ENCODE measurements at places on chromosomes 1 and 21.
A peak's percentile ranks its signal among the peaks of the same experiment; 100 is the strongest.

DNA sequence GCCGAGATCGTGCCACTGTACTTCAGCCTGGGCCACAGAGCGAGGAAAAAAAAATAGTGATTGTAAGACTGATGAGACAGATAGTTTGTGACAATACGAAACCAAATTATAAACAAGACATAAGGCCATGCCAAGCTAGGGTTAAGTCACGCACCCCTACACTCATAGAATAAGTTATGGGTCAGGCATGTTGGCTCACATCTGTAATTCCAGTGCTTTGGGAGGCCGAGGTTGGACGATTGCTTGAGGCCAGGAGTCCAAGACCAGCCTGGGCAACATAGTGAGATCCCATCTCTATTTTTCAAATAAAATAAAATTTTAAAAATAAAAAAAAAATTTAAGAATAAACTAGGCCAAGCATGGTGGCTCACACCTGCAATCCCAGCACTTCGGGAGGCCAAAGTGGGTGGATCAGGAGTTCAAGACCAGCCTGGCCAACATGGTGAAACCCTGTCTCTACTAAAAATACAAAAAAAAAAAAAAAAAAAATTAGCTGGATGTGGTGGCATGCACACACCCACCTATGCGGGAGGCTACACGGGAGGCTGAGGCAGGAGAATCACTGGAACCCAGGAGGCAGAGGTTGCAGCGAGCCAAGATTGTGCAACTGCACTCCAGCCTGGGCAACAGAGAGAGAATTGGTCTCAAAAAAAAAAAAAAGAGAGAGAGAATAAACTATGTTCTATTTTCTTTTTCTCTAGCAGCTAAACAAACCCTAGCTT is 50.1 kb upstream of the SPOCD1 start:
- no peak for DNase-seq

- peak; percentile 61 for DNase-seq
These were observed 572 bp downstream of the ATP1B1 start for GRCh38 chr1:169106921-169107602.

DNA sequence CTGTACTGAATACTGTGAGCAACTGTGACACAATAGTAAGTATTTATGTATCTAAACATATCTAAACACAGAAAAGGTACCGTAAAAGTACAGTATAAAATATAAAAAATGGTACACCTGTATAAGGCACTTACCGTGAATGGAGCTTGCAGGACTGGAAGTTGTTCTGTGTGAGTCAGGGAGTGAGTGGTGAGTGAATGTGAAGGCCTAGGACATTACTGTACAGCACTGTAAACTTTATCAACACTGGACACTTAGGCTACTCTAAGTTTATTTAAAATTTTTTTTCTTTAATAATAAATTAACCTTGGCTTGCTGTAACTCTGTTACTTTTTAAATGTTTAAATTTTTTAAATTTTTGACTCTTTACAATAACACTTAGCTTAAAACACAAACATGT is 24.5 kb upstream of the SHCBP1L start:
- no peak for DNase-seq

DNA sequence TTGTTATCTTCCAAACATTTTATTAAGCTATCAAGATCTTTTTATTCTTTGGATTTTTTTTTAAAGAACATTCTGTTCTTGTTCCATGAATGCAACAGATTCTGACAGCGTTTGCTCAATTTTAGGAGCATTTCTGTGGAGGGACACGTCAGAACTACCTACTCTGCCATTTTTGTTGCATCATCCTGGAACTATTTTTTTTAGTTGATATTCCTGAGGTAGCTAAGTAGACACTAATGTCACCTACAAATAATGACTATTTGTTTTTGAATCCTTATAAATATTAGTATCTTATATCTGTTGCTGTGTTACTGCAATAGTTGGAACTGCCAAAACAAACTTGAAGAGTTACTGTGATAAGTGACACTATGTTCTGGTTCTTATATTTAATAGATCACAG is 57.2 kb downstream of the DNAI4 start:
- DNase-seq: no peak

GRCh38 chr1:59237900-59238299 is 59.0 kb upstream of the FGGY start:
- no peak for DNase-seq

DNA sequence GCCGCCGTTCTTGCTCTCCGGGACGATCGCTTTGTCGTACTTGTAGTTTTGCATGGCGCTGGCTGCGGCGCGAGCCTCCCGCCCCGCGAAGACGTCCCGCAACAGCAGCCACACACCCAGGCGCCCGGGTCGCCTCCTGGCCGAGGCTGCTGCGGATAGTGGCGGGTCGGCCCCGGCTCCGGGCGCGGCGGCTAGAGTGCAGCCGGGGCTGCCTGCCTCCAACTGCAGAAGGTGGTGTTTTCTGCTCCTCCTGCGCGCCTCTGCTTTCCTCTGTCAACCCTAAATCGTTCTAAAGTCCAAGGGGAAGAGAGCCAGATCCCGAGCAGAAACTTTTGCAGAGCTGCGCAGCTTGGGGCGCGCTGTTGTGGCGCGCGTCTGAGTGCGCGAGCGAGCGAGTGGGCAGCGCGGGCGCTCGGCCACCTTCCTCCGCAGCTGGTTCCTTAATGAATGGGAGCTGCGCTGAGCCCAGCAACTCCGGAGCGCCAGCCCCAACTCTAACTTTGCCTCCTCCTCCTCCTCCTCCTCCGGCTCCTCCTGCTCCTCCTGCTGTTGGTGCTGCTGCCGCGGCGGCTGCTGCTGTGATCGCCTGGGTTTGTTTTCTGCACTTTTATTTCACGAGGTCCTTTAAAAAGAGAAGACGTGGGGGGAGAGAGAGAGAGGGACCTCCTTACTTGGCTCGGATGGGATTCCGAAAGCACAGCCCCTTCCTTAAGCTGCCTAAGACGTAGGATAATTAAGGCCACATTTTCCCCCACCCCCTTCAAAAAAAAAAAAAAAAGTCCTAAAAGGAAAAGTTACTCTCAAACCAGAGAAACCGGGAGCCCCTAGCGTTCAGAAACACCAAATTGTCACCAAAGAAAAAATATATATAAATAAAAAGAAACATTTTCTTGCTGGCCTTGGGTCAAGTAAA is at the start of gene PLPP3:
Gene PLPP3, minus strand, starts transcription at position 601 of the 913 bp plus-strand sequence. Its CDS starts 547 bp downstream, at position 54.
- peak; percentile 67 for DNase-seq

GRCh38 chr1:210758761-210759160 is 375.2 kb downstream of the KCNH1 start:
- no peak for DNase-seq

GRCh38 chr1:168187177-168187576 is 8.4 kb downstream of the TIPRL start:
- DNase-seq: no peak

DNA sequence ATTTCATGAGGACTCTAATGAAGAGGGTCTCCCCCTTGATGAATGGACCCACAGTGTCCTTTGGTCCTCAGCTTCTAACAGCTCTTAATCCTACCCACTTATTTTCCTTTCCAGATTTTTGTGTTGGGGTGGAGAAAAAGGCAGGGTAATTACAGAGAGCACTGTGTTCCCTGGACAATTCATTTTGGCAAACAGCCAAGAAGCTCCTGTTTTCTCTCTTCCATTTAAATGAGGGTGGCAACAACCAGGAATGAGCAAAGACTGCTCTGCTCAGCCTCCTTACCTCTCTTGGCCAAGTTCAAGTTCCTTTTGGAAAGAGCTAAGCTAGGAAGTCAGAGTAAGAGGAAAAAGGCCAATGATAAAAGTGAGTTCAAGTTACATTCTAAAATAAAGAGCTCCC is 11.9 kb downstream of the XKR8 start:
- no peak for DNase-seq

- peak; percentile 76 for DNase-seq
These were observed 191.8 kb upstream of the SAMSN1 start for GRCh38 chr21:14737922-14738321.

DNA sequence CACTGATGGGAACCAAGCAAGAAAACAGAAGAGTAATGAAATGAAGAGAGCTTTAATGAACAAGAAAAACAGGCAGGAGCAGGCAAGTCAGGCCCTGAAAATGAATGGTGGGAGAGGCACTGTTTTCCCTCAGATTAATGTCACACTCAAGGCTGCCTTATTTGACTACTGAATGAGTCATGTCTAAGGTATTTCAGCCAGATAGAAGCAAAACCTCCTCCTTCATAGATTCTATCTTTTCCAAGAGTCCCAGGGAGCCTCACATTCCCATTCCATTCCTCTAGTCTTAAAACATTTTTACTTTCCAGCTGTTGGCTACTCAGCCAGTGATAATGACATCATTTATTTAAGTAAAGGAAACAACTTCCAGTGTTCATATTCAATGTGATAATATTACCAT is 228.4 kb upstream of the NRIP1 start:
- DNase-seq: no peak

DNA sequence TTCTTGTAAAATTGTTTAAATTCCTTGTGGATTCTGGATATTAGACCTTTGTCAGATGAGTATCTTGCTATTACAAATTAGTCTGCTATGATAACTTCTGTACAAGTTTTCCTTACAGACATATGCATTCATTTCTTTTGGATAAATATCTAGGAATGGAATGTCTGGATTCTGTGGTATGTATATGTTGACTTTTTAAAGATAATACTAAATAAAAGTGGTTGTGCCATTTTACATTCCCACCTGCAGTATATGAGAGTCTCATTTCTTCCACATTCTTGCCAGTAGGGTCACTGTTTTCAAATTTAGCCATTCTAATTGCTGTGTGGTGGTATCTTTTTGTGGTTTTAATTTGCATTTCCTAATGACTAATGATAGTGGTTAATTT is 53.9 kb downstream of the SYDE2 start:
- DNase-seq: peak; percentile 52

DNA sequence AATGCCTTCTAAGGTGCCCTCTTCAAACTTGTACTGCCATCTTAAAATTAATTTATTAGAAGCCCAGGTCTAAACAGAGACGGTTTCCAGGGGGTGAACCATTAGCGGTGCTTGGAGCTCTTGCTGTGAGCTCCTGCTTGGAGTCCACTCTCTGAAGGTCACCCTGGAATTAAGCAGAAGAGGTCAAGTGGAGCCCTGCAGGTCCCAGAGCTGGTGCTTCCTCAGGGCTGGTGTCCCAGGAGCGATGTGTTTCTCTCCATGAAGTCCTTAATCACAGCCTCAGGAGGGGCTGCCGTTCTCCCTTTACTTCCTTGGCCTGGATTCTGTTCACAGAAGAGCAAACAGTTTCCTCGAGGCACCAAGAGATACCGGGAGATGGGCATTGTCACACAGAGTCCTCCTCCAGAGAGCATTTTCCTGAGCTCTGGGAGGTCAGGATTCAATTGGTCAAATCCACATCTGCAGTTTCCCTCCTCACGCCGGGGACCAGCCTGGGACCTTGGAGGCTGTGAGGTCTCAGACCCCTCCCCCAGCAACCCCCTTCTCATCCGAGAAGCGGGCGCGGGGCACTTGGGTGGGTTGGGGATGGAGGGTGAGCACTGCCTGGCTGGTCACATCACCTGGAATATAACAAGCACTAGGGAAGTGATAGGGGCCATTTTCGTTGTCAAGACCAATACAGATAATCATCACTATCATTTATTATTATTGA is 310.4 kb downstream of the AJAP1 start:
- DNase-seq: no peak

DNA sequence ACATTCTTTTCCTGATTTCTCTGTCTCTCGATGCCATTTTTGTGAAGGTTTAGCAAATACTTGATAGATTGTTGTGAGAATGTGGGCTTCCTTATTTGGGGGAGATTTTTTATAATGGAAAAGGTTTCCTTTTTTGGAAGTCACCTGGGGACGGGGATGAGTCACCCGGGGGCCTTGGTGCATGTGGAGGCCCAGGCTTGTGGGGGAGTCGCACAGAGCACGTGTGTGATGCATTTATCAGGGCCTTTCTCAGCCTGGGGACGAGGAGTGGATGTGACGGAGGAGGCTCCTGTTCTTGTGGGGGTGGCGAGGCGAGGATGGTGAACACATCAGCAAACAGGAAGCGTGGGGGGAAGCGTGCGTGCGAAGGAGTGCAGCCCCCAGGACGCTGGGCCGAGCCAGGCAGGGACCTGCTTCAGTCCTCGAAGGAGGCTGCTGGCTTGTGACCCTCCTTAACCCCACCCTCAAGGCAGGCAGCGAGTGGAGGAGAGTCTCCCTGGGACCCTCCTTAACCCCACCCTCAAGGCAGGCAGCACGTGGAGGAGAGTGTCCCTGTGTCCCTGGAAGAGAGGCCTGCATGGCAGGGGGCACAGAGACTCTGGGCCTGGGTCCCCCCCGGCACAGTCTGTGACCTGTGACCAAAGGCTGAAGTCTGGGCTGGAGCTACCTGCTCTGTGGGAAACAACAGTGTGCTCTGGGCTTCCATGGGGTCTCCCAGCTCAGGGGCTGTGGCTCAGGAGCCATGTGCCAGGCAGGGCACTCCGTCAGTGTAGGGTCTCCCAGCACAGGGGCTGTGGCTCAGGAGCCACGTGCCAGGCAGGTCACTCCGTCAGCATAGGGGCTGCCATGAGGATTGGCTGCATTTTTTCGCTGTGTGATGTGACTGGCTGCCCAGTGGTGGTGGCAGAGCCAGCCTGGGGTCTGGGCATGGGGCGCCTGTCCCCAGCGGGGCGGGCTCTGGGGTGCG is 57.2 kb downstream of the AGPAT3 start:
- DNase-seq: no peak

DNA sequence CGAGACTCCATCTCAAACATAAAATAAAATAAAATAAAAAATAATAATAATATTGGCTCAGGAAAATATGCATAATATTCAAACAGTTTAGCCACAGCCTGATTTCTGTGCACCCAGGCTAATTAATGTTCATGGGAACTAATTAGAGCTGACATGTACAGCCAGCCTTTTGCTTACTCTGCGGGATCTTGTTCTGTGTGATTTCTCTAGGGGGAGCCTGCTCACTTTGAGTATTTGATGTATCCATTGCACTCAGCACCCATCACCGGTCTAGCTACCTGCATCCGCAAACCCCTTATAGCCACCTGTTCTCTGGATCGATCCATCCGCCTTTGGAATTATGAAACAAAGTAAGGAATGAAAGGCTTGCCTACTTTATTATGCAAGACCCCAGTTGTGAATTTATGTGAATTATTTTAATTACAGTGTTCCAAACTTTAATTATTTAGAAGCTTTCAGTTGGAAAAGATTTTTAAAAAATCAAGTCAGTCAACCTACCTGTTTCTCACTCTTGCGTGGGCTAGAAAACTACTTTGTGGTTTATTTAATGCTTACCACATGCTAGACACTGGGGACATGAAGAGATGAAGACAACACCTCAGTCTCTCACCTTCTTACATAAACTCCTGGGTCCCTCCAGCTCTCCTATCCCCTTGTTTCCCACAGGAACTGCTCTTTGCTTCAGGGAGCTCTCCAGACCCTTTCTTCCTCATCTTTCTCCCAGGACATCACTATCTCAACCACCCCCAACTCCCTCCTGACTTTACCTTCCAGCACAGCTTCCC is 25.4 kb downstream of the CFAP57 start:
- no peak for DNase-seq

DNA sequence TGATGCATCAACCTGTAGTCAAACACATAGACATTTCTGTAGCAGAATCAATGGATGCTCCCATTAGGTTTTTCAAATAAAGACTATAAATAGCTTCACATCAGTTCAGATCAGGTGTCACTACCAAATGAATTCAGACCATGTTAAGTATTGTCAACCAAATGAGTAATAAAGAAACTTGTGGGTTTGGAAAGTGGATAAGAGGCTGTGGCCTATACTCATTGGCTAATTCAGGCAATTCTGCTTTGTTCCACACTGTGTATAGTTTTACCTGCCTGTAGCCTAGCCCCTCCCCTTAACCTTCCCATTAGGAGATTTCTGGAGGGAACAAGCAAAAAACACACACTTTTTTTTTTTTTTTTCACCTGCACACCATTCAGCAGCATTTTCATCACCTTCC is 321.2 kb downstream of the HLX start:
- DNase-seq: no peak

All from NCI-H526 (cell line).